ENCODE measurements at places on chromosomes 5 and 9. TPM values are rescaled to one million over a fixed set of nuclear protein-coding genes. Genes with fewer than 3 reads are reported as not detected.

Gene ADRB2
- 0.29 TPM for polyA plus RNA-seq

Gene ARHGEF39
- 8.8 TPM for polyA plus RNA-seq

Gene CFAP157
- polyA plus RNA-seq, result 7.7 TPM

Gene RFESD
- polyA plus RNA-seq, result 3.5 TPM

Gene P4HA2
- 32.9 TPM for polyA plus RNA-seq

Gene COL15A1
- 33.2 TPM for polyA plus RNA-seq

Gene PITX1
- polyA plus RNA-seq, result not detected

Gene CCDC127
- 14.9 TPM for polyA plus RNA-seq

Gene RUSC2
- 17.3 TPM for polyA plus RNA-seq

Gene CBY3
- polyA plus RNA-seq, result not detected

Gene PCDHGB7
- 14.6 TPM for polyA plus RNA-seq

Gene C9orf40
- 7.0 TPM for polyA plus RNA-seq

Gene FOXD4L6
- 0.11 TPM for polyA plus RNA-seq

Gene DAB2
- 148 TPM for polyA plus RNA-seq

Gene NCS1
- polyA plus RNA-seq, result 26.2 TPM

Gene MEIKIN
- not detected for polyA plus RNA-seq

Gene ABCA2
- 54.1 TPM for polyA plus RNA-seq

Gene CTNNAL1
- polyA plus RNA-seq, result 66.5 TPM

Gene ANKDD1B
- polyA plus RNA-seq, result 3.6 TPM

Gene PCDHGB1
- polyA plus RNA-seq, result 1.6 TPM

Gene OTULINL
- 12.6 TPM for polyA plus RNA-seq

DNA sequence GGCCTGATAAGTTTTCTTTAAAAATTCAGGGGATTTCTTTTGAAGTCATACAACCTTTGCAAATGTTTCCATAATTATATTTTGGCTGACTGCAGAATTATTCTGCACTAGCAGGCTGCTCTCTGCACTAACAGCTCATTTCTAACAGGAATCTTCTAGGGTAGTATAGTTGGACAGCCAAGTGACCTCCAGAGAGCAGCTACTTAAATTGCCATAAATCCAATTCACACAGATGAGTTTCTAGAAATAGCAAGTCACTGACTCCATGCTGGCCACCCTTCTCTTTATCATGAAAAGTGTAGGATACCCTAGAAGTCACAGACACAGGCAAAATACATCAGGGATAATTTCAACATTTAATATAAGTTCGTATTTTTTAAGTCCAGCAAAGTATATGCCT is 110.9 kb upstream of the TARS1 start:
- no peak for DNase-seq

- DNase-seq, result no peak
Measured at GRCh38 chr5:35003018-35003957, 44.5 kb downstream of the AGXT2 start.

GRCh38 chr5:99035942-99036341 is 107.1 kb upstream of the CHD1 start:
- no peak for DNase-seq

DNA sequence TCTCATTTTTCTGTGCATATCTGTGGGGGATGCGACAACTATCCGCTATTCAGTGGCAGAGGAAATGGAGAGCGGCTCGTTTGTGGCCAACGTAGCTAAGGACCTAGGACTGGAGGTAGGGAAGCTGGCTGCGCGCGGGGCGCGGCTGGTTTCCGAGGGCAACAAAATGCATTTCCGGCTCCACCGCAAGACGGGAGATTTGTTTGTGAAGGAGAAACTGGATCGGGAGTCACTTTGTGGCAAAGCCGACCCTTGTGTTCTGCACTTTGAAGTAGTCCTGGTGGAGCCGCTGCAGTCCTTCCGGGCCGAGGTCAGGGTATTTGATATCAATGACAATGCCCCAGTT is 320 bp downstream of the PCDHB1 start:
- no peak for DNase-seq

GRCh38 chr5:434443-435146 is 8.4 kb upstream of the EXOC3 start:
- no peak for DNase-seq

DNA sequence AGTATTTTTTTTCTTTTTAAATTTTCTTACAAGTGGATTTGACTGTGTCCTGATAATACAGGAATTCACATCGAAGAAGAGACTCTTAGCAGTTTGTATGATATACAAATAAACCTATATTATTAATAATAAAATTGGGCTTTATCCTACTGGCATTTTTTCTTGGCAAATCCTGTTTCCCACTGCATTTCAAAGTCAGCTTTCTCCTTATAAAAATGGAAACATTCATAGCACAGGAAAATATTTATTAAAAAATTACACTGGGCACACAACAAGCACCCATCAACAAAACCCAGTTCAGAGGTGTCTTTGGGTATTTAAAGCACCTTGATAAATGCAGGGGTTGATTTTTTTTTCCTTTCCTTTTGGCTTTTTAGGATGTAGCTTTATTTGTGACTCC is 200.9 kb downstream of the MEF2C start:
- DNase-seq, result no peak

GRCh38 chr9:136645903-136646754 is 16.6 kb upstream of the EGFL7 start:
- DNase-seq, result no peak

DNA sequence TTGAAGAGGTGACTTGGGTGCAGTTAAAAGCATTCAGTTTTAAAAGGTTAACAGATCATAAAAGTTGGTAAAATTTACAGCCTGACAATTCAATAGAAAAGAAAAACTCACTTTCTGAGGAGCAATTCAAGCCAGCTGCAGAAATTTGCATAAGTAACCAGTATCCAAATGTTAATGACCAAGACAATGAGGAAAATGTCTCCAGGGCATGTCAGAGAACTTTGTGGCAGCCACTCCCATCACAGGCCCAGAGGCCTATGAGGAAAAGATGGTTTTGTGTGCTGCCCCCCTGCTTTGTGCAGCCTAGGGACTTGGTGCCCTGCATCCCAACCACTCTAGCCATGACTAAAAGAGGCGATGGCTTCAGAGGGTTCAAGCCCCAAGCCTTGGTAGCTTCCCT is 1406.5 kb upstream of the ACO1 start:
- no peak for DNase-seq

GRCh38 chr9:99873943-99874584 is 32.4 kb upstream of the STX17 start:
- DNase-seq, result no peak

- no peak for DNase-seq
Measured at GRCh38 chr5:11524188-11524587, 380.1 kb downstream of the CTNND2 start.

- no peak for DNase-seq
Measured at GRCh38 chr5:151123897-151124751, 33.5 kb downstream of the ANXA6 start.

- no peak for DNase-seq
Measured at GRCh38 chr5:139837711-139838380, 42.2 kb downstream of the PSD2 start.

DNA sequence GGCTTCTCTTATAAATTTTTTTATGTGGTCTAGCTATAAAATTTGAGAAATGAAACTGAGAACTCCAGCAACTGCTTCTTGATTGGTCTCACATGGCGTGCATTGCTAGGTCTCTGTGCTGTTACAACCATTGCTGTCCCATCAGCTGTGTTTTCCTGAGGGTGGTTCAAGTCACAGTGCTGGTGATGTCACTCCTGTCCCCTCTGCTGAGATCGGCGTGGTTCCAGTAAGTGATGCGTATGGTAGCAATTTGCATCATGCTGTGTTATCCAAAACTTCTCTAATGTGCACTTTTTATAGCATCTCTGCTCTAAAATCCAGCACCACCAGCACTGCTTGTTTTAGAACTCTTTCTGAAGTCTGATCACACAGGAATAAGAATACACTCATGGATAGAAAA is 112.6 kb upstream of the ZNF608 start:
- no peak for DNase-seq

GRCh38 chr5:142602720-142603245 is 83.1 kb downstream of the FGF1 start:
- DNase-seq, result no peak

DNA sequence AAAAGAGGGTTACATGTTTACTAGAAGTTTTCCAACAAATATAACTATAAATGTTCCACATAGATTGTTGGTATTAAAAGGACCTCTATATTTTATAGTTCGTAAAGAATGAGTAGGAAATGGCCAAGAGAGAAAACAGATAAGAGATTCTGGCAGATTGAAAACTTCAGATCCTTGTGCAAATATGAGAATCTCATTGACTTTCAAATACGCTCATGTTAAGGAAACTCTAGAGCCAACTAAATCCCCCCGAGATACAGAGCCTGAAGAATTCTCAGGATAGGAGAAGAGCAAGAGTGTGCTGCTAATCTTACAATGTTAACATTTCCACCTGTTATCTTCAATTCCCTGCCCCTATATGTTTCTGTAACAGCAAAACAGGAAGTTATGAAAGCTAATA is 159.0 kb upstream of the OR13F1 start:
- no peak for DNase-seq

- no peak for DNase-seq
Measured at GRCh38 chr9:98879963-98880310, 63.8 kb upstream of the COL15A1 start.

GRCh38 chr5:134917070-134917815 is 12.3 kb downstream of the PCBD2 start:
- no peak for DNase-seq

DNA sequence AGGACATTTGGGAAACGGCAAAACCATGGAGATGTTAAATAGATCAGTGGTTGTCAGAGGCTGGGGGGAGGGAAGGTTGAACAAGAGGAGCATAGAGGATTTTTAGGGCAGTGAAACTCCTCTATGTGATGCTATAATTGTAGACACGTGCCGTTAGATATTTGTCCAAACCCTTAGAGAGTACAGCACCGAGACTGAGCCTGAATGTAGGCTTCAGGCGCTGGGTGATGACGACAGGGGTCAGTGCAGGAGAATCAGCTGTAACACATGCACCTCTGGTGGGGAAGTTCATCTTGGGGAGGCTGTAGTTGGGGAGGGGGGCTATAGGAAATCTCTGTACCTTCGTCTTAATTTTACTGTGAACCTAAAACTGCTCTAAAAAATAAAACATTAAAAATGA is 22.2 kb upstream of the CLPTM1L start:
- DNase-seq, result no peak

- no peak for DNase-seq
Measured at GRCh38 chr5:98163796-98164493, 609.5 kb upstream of the RGMB start.

- no peak for DNase-seq
Measured at GRCh38 chr5:337563-338130, 16.1 kb downstream of the AHRR start.

Data from left renal cortex interstitium (tissue), 4 donors.